ENCODE measurements at places on chromosomes 13 and 19. TPM values are rescaled to one million over a fixed set of nuclear protein-coding genes. Genes with fewer than 3 reads are reported as not detected.

DNA sequence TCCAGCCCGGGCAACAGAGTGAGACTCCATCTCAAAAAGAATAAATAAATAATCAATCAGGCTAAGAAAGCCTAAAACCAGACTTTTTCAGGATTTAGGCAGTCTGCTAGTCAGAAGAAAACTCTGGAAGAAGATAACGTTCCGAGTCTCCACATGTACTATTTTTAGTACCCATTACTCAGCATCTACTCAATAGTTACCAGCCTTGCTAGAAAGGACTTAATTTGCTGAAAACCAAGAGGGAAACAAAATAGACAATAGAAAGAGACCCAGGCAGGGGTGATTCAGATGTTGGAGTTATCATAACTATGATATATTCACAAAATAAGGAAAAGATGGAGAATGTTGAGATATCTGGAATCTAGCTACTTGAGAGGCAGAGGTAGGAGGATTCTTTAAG, 3.6 kb upstream of the LIN7B start:
- DNase-seq, result peak; percentile 46

DNA sequence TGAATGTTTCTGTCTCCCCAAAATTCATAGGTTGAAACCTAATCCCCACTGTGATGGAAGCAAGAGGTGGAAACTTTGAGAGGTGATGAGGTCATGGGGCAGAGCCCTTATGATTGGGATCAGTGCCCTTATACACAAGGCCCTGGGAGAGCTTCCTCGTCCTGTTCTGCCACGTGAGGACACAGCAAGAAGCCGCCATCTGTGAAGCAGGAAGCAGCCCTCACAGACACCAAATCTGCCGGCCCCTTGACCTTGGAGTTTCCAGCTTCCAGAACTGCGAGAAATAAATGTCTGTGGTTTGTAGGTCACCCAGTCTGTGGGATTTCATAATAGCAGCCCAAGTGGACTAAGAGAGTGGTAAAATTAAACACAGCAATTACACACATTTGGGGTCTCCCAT, 737.4 kb downstream of the UQCRFS1 start:
- DNase-seq, result no peak

GRCh38 chr19:34145741-34146202, 26.5 kb upstream of the LSM14A start:
- DNase-seq, result peak; percentile 42

Gene OR7D2
- 0.17 TPM for total RNA-seq

GRCh38 chr19:1663852-1664251, 11.4 kb upstream of the TCF3 start:
- DNase-seq, result no peak

- no peak for DNase-seq
Measured at GRCh38 chr19:11361037-11361770, 6.0 kb downstream of the PLPPR2 start.

GRCh38 chr19:3621689-3622088, 4.9 kb downstream of the CACTIN start:
- DNase-seq, result no peak

GRCh38 chr13:46575818-46576221, 22.9 kb downstream of the LRCH1 start:
- DNase-seq, result peak; percentile 86

Gene LAIR2
- not detected for total RNA-seq

GRCh38 chr19:46373491-46374359, 26.8 kb downstream of the PPP5C start:
- DNase-seq, result peak; percentile 61

DNA sequence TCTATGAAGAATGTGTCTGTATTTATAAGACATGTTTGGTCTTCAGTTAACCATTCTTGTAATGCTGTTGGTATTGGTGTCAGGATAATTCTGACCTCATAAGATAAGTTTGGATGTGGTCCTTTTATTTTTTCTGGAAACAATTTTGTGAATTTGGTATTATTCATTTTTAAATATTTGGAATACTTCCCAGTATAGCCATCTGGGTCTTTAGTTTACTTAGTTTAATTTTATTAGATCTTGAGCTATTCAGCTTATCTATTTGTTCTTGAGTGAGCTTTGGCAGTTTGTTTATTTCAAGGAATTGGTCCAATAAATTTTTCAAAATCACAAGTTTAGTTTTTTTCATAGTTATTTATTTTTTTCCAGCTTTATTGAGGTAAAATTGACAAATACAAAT, 335.4 kb upstream of the PCDH20 start:
- DNase-seq, result no peak

DNA sequence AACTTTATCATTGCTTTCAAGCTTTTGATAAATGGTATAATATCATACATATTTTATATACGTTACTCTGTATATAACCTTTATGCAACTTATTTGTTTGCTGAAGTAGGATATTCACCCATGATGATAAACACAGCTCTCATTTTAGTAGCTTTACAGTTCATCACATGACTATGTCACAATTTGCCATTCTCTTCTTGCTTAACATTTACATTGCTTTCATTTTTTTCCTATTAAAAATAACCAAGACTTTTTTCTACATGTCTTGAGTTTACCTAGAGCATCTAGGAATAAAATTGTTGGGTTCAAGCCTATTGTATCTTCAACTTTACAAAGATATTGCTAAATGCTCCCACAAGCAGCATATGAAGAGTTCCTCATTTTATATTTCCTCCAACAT, 54.0 kb downstream of the KCNRG start:
- DNase-seq, result no peak

Gene ZNF700
- total RNA-seq, result 9.5 TPM

Gene ZNF534
- not detected for total RNA-seq

- peak; percentile 82 for DNase-seq
Measured at GRCh38 chr19:13012690-13013608, 17.7 kb downstream of the NFIX start.

- DNase-seq, result no peak
Measured at GRCh38 chr13:33290421-33290965, 4.9 kb upstream of the STARD13 start.

All from LHCN-M2 (cell line).